CD4-positive, alpha-beta memory T cell (primary cell): ENCODE measurements at places on chromosomes 3 and 15.
A peak's percentile ranks its signal among the peaks of the same experiment; 100 is the strongest.

- no peak for DNase-seq
- H3K36me3 ChIP-seq: no peaks in the 10 kb centered on the region
- no peak overlapping the region for H3K4me3 ChIP-seq
- no peak overlapping the region for H3K27ac ChIP-seq
- H3K4me1 ChIP-seq: peaks cover 14% of the 10 kb centered on the region
- no peaks in the 10 kb centered on the region for H3K27me3 ChIP-seq
Measured at GRCh38 chr15:76177491-76178040, 117.8 kb downstream of the TMEM266 start.

DNA sequence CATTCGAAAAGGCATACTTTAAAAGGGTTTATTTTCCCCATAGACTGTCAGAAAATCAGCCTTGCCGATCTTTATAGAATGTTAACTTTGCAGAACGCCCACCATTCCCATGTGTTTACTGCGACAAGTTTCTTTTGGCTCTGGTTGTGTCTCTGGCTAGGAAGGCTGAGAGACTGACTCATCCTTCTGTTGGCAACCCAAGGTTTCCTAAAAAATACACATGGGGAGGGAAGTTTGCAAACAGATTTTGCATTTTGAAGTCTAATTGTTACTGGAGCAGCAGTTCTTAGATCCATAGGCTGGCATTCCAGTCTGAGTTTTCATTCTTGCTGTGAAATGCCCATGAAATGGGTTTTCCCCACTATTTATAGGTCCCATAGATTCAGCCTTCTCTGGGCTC lies 37.9 kb upstream of the MINAR1 start:
- H3K27ac ChIP-seq: no peak overlapping the region
- H3K4me3 ChIP-seq: no peak overlapping the region
- no peaks in the 10 kb centered on the region for H3K36me3 ChIP-seq
- H3K27me3 ChIP-seq: no peaks in the 10 kb centered on the region
- no peaks in the 10 kb centered on the region for H3K4me1 ChIP-seq
- DNase-seq: no peak

DNA sequence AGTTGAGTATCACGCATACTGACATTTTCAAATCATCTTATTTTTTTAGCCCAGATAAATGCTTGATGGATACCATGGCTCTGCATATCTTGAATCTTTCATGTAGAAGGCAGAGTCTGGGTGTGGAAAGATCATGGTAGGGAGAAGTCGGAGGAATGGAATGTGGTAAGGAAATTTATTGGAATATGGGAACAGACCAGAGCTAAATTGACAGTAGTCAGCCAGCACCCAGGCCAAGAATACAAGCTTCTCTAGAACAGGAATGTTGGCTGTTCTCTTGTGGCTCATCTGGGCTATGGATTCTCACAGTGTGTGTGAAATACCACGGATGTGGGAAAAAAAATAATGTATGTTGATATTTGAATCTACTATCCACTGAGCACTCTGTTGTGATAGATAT lies 305.7 kb upstream of the COL8A1 start:
- H3K27me3 ChIP-seq: no peaks in the 10 kb centered on the region
- no peaks in the 10 kb centered on the region for H3K4me1 ChIP-seq
- H3K4me3 ChIP-seq: no peak overlapping the region
- no peaks in the 10 kb centered on the region for H3K36me3 ChIP-seq

- H3K4me1 ChIP-seq: no peaks in the 10 kb centered on the region
- no peak overlapping the region for H3K27ac ChIP-seq
- DNase-seq: no peak
- no peaks in the 10 kb centered on the region for H3K27me3 ChIP-seq
Measured at GRCh38 chr3:127409421-127410136, 121.7 kb upstream of the PRR20G start.

GRCh38 chr3:126665221-126665936 lies 10.5 kb upstream of the TXNRD3 start:
- H3K27ac ChIP-seq: no peak overlapping the region
- no peak overlapping the region for H3K4me3 ChIP-seq
- no peak for DNase-seq
- no peaks in the 10 kb centered on the region for H3K36me3 ChIP-seq

GRCh38 chr3:55765398-55765797 lies 278.3 kb upstream of the WNT5A start:
- H3K4me1 ChIP-seq: no peaks in the 10 kb centered on the region
- no peak for DNase-seq
- no peak overlapping the region for H3K27ac ChIP-seq
- H3K36me3 ChIP-seq: no peaks in the 10 kb centered on the region

DNA sequence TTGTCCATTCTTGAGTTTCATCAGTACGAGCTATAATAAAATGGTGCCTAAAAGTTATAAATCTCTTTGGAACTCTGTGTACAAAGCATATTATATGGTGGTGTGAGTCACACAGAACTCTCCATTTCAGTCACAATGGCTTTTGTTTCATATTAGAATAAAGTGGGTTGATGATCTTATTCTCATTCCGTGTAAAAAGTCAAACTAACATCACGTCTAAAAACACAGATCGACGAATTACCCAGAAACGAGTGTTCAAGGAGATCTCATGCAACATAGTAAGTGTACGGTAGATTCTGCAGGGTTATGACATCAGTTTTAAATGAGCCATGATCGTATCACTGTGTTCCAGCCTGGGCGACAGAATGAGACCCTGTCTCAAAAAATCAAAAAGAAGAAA lies 122.4 kb downstream of the FOXP1 start:
- DNase-seq: no peak
- no peaks in the 10 kb centered on the region for H3K27me3 ChIP-seq
- no peaks in the 10 kb centered on the region for H3K36me3 ChIP-seq

GRCh38 chr15:77748078-77749064 lies 115.7 kb upstream of the LINGO1 start:
- H3K4me1 ChIP-seq: peaks cover 9% of the 10 kb centered on the region
- H3K27ac ChIP-seq: no peak overlapping the region
- H3K36me3 ChIP-seq: no peaks in the 10 kb centered on the region
- DNase-seq: no peak

GRCh38 chr15:53453253-53454105 lies 306.0 kb downstream of the WDR72 start:
- no peak overlapping the region for H3K27ac ChIP-seq
- DNase-seq: no peak
- no peaks in the 10 kb centered on the region for H3K4me1 ChIP-seq
- H3K27me3 ChIP-seq: no peaks in the 10 kb centered on the region
- H3K4me3 ChIP-seq: no peak overlapping the region
- no peaks in the 10 kb centered on the region for H3K36me3 ChIP-seq

GRCh38 chr15:81856634-81857026 lies 189.2 kb downstream of the MEX3B start:
- H3K4me1 ChIP-seq: no peaks in the 10 kb centered on the region
- H3K36me3 ChIP-seq: no peaks in the 10 kb centered on the region
- H3K27ac ChIP-seq: no peak overlapping the region
- H3K27me3 ChIP-seq: no peaks in the 10 kb centered on the region
- no peak for DNase-seq

GRCh38 chr3:49020330-49021212 lies 1.4 kb upstream of the NDUFAF3 start:
- H3K27me3 ChIP-seq: no peaks in the 10 kb centered on the region
- peaks cover 34% of the 10 kb centered on the region for H3K36me3 ChIP-seq
- peak overlapping the region; percentile 97 for H3K27ac ChIP-seq
- no peak for DNase-seq
- peak overlapping the region; percentile 98 for H3K4me3 ChIP-seq

DNA sequence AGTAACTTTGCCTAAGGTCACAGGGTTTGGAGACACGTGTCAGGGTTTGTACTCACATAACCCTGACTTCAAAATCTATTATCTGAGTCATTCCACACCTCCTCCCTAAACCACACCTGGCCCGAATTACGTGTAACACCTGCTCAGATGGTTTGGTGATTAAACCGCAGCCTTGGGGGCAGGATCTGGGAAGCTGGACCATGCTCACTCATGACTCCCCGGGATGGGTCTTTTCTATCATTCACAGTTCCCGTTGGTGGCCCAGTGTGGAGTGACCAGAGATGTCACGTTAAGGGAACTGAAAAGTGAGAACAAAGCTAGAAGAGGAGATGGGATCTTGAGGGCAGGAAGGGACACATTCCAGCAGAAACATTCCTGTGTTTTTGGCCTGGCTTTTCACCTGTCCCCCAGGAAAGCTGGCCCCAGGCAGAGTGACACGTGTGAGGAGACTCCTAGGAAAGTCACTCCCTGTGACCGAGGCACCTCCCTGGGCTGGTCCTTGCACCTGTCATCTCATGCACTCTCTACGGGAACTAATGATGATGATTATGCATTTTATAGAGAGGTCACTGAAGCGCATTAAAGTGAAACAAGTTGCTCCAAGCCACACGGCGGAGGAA lies 75.4 kb upstream of the POMGNT2 start:
- DNase-seq: peak; percentile 78
- H3K4me3 ChIP-seq: no peak overlapping the region
- peaks cover 46% of the 10 kb centered on the region for H3K4me1 ChIP-seq
- peak overlapping the region; percentile 27 for H3K27ac ChIP-seq
- H3K27me3 ChIP-seq: no peaks in the 10 kb centered on the region

GRCh38 chr15:84081391-84082168 lies 154.0 kb upstream of the GOLGA6L4 start:
- peaks cover 11% of the 10 kb centered on the region for H3K27me3 ChIP-seq
- no peak for DNase-seq
- no peaks in the 10 kb centered on the region for H3K36me3 ChIP-seq
- H3K27ac ChIP-seq: no peak overlapping the region
